Suprapubic skin (tissue), 4 donors: ENCODE measurements at places on chromosomes 2 and 18.

DNA sequence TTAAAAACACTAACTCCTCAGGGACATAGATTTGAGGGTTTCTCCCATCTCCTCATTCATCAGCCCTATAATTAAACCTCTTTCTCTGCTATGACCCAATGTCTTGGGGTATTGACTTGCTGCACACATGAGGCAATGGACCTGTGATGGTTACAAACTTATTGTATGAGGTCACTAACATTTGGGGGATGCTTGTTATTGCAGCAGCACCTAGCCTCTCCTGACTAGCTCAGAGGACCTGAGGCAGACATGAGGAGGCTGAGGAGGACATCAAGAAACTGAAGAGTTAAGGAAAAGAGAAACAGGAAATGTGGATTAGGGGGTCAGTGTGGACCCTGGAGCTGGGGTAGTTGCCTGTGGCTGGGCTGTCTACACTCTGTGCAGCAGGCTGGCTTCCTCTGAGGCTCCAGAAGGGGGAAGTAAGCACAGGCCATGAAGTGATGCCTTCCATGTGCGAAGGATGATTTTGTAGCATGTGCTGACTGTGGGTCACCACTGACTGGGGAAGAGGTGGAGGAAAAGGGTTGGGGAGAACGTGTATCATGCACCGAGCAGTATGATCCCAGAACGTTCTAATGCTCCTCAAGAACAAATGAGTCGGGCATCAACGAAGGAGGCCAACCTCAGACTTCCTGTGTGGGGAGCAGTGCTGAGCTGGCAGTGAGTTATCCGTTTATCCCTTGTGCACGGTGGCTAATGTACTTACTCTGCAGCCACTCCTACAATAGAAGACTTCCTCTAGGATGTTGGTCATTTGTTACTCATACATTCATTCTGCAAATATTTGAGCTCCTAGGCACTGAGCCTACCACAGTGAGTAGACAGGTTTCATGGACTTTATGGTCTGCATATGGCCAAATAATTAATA, 42.1 kb upstream of the RFX8 start:
- no peaks in the 10 kb centered on the region for H3K36me3 ChIP-seq
- no peak overlapping the region for H3K27ac ChIP-seq
- H3K4me3 ChIP-seq = no peak overlapping the region
- no peaks in the 10 kb centered on the region for H3K27me3 ChIP-seq
- DNase-seq = no peak

DNA sequence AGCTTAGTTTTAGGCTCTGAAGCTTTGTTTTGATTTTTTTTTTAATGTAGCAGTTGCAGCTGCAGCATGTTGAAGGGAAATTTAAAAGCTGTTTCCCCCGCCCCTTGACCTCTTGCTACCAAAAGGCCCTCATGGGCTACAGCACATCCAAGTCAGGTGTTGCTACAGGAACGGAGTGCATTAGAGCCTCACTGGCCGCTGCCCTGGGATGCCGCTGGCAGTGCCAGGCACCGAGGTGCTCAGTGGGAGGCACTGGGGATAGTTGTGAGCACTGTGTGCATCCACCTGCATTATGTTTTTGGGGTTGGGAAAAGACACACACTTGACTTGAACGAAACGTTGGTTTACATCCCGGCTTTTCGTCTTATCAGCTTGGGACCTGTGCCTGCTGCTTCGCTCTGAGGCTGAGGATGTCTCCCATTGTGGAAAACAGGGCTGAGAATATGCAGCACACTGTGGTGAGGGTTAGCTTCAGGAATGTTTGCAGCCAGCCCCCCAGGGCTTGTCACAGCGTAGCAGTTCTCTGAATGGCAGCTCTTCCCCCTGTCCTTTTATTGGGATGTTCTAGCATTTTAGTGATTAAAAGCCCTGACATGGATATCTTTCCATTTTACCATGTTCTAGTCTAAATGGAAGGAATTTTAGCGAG, 24.1 kb downstream of the DCDC2C start:
- peaks cover 7% of the 10 kb centered on the region for H3K4me1 ChIP-seq
- no peak overlapping the region for H3K27ac ChIP-seq

DNA sequence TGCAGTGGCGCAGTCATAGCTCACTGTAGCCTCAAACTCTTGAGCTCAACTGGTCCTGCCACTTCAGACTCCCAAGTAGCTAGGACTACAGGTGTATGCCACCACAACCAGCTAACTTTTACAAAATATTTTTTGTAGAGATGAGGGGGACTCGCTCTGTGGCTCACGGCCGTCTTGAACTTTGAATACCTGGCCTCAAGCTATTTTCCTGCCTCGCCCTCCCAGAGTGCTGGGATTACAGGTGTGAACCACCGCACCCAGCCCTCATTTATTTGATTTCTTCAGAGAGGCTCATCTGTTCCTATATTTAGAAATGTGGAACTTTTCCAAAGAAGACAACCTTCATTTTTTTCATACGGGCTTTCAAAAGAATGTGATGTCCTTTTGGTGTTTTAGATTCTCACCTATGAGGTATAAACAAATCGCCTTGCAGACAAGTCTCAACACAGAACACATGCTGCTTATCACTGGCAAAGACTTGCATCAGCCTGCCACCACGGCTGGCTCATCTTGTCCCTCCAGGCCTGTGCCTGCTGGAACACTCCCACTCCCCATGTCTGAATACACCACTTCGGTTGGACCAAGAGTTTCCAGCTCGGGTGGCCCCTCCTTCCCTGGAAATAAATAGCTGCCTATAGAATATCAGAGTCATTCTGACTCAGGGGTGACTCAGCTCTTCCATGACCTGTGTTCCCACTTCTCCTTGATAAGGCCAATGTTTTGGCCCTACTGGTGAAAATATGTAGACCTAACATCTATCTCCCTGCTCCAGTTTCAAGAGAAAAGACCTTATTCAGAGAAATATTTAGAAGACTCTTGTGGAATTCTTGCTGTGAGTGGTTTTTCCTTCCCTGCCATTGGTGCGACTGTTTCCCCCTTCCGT, 202.6 kb downstream of the TGIF1 start:
- no peak overlapping the region for H3K4me3 ChIP-seq
- no peaks in the 10 kb centered on the region for H3K36me3 ChIP-seq
- H3K27ac ChIP-seq = peak overlapping the region; percentile 65
- H3K27me3 ChIP-seq = no peaks in the 10 kb centered on the region
- H3K4me1 ChIP-seq = peaks cover 12% of the 10 kb centered on the region

DNA sequence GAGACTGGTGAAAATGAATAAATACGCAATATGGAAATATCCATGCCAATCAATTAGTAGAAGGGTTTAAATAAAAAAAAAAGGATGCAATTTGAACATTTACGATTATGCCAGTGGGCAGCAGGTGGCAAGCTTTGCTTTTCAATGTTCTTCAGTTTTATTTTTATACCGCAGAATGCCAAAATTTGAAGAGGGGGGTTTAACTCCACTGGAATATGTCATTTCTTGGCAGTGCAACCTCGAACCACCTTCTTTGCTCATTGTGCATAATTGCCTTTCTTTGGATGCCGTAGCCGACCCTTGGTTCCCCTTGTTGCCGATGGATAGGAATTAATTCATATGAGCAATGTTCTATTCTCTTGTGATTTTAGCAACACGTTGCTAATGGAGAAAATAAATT, 88.0 kb downstream of the LTBP1 start:
- DNase-seq = no peak
- H3K36me3 ChIP-seq = no peaks in the 10 kb centered on the region
- H3K4me1 ChIP-seq = peaks cover 14% of the 10 kb centered on the region
